ENCODE measurements at places on chromosomes 5 and 9.
A peak's percentile ranks its signal among the peaks of the same experiment; 100 is the strongest.

DNA sequence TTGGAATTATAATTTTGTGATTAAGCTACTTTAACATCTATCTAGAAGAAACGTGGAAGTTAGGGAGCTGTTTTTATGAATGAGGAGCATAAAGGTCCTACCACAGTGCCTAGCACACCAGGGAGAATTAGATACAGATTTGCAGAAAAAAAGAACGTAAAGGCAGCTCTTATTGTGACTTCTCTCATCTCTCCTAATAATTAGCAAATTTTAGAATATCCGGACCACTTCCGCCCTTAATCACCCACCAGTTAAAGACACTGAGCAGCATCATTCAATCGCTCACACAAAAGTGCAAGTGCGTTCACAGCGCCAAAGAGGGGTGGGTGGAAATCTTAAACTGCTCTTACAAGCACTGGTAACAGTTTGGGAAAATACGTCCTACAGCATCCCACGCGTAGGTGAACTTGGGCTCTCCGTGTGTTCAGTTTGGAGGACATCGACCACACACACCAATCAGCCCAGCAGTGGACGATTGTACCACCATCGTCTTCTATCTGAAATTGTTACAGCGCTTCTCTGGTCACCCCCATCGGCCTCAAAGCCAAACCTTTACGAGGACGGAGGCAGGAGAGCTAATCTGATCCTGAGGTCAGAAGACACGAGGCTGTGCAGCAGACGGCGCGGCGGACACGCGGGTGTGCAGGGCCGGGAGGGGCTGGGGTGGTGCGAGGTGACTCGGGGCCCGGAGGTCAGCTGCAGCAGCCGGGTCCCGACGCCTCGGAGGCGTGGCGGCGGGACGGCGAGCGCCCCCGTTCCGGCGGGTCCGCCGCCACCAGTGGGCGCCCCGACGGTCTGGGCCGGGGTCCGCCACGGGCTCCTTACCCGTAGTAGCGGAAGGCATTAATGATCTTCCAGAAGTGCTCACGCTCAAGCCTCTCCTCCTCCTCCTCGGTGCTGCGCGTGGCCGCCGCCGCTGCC is 646 bp downstream of the CARNMT1 start:
- peak; percentile 22 for DNase-seq

- DNase-seq, result no peak
Observed at GRCh38 chr5:6994097-6994496, 280.9 kb downstream of the TENT4A start.

DNA sequence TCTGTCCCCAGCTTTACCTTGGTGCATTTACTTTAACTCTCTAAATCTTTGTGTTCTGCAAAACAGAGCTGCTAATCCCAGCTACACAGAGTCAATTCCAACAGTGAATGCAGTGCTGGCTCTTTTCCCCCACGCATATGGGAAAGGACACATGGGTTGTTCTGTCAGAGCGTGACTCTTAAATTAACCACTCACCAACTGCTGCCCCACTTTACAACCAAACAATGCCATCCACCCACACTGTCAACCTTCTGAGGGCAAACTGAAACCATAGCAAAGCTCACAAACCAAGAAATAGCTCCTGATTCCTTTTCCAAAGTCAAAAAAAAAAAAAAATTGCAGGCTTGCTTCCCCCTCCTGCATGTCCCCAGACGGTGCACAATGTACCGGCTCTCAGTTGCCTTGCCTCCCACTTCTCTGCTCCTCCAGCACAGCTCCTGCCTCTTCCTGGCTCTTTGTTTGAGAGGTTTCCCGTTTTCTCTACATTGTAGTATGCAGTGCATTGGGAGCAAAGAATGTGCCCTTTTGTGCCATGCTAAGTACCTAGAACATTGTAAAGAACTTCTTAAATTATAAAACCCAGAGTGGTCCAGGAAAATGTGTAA is 151.5 kb upstream of the DAPK1 start:
- DNase-seq, result no peak

- no peak for DNase-seq
Observed at GRCh38 chr5:176609724-176610434, at the start of gene GPRIN1. Gene GPRIN1, minus strand, starts transcription at chr5:176610156. Its CDS starts 10,322 bp downstream, at chr5:176599834.

DNA sequence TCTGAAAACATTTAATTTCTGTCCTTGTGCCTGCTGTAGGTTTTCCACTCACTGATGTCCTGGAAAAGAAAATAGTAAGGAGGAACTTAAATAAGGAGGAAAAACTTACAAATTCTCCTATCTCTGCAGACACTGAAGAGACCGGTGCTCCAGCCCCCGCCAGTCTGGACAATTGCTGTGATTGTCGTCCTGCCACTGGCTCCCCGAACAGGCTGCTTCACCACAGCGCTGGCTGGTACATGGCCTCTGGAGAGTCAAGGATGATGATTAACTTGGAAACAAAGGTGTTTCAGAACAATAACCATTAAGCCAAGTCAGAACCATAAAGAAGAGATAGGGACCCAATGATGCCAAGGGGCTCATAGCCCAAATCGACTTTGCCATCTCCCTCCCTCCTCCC is 7.3 kb downstream of the PLAC8L1 start:
- no peak for DNase-seq

GRCh38 chr5:124678922-124679519 is 67.4 kb downstream of the ZNF608 start:
- no peak for DNase-seq

DNA sequence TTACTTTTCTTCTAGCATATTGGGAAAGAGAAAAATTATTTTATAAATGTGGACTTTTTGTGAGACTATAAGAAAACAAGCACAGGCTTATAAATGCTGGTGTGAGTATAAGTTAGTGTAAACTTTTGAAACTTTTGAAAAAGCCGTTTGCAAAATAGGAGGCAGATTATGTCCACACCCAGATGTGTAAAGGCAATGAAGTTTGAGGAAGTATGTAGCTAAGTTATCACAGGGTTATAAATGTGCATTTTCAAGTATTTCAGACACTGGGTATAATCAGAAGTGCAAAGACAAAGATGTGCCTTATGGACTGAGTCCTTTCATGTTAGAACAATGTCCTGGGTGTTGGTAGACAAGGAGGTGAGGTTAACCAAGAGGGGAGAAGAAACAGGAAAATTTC is 85.5 kb downstream of the ANXA1 start:
- DNase-seq, result no peak

DNA sequence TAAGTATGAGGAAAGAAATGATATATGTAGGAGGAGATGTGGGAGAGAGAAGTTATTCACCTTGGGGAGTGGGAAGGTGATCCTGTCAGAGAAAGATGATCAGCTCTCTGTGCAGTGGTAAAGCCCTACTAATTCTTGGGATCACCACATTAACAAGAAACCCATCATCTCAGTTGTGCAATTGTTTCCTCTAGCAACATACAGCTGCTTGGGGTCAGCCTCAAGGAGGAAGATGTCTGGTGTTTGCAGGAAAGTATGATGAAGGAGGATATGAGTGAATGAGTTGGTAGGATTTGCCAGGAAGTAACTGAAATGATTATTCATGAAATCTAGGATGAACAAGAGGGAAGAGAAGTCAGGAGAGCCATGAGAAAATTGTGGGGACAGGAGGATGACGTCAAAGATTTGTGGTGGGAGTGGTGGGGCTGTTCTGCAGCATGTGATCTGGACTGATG is 50.1 kb downstream of the TNFSF8 start:
- DNase-seq, result no peak

- no peak for DNase-seq
Observed at GRCh38 chr5:135999406-136000139, 29.2 kb upstream of the TGFBI start.

- DNase-seq, result peak; percentile 25
Observed at GRCh38 chr9:100099722-100100042, 639 bp downstream of the INVS start.

DNA sequence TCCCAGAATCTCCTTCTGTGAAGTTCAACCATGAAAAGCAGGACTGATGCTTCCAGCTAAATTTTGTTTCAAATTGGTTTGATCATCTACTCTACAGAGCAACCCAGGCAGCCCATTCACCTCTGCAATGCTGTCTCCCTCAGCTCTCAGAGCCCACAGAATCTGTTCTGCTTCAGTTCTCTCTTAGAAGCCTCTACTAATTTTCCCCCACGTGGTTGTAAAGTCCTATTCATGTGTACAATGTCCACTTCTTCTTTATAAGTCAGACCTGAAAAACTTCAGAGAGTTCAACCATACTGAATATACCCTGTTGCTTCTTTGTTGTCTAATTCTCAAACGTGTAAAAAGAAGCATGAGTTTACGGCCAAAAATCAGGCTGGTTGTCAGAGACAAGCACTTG is 21.3 kb upstream of the FAM13B start:
- no peak for DNase-seq

- DNase-seq, result no peak
Observed at GRCh38 chr5:20574576-20574975, 586.6 kb upstream of the CDH18 start.

DNA sequence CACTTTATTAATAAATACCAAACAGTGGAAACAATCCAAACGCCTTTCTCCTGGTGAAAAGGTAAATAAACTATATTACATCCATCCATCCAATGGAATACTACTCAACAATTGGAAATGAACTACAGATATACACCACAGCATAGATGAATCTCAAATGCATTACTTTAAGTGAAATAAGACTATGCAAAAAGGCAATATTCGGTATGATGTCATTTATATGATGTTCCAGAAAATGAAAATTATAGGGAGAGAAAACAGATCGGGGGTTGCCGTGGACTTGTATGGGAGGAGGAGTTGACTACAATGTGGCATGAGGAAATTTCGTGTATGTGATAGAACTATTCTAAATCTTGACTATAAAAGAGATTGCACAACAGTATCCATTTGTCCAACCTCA is 27.5 kb upstream of the SLIT3 start:
- no peak for DNase-seq

DNA sequence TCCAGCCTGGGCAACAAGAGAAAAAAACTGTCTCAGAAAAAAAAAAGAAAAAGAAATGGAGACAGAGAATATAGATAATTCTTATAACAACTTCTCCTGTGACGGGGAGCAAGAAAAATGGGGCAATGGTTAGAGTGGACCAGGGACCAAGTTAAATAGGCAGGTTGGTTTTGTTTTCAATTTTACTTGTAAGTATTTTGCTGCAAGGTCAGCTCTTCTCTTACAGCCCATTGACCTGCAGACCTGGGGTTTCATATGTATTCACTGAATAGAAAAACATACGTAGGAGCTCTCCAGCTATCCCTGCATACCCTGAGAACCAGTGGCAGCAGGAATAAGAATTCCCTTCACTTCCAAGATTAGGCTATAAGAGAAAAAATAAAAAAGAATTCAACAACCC is 29.2 kb upstream of the IL13 start:
- DNase-seq, result no peak

DNA sequence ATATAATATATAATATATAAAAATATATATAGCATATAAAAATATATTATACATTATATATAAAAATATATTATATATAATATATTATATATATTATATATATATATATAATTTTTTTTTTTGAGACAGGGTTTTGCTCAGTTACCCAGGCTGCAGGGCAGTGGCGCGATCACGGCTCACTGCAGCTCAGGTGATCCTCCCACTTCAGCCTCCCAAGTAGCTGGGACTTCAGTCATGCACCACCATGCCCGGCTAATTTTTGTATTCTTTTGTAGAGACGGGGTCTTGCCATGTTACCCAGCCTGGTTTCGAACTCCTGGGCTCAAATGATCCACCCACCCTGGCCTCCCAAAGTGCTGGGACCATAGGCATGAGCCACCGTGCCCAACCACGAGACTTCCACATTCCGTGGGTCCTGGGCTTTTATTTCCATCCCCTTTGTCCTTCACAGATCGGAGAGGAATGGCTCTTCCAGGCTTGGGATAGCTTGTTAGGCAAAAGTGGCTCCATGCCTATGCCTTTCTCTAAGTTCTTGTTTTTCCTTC is 62.0 kb upstream of the IER5L start:
- DNase-seq, result no peak

DNA sequence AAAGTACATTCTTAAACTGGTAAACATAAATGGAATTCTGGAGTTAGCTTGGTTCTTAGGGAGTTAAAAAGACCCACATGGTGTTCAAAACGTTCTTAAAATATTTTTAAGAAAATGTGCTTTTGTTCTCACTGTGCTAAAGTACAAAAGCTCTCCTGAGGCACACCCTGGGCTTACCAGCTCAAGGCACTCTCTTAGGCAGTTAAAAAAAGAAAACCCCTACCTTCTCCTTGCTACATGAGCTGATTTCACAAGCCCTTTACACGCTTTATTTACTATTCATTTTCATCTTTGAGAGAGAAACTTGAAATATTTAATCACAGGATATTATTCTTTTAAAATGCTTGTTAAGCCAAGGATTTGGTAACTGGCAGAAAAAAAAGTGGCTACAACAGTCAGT is 723.3 kb upstream of the GRAMD2B start:
- no peak for DNase-seq

- no peak for DNase-seq
Observed at GRCh38 chr5:149714877-149715502, 15.1 kb upstream of the PPARGC1B start.

- no peak for DNase-seq
Observed at GRCh38 chr9:98883276-98883675, 60.4 kb upstream of the COL15A1 start.
